ENCODE measurements at places on chromosomes 5 and 9.

DNA sequence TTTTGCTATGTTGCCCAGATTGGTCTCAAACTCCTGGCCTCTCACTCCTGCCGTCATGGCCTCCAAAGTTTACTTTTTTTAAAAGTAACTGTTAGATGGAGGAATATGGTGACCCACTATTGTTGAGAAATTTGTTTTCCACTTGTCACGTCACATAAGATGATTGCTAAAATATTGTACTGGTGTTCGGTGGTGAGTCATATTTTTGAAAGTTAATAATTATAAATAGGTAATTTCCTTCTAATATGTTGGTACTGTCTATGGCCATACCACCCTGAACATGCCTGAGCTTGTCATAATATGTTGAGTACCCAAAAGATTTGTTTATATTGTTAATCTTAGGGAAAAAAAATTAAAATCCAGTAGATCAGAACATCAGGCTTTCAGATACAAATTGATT is 22.6 kb downstream of the RMI1 start:
- DNase-seq: no peak

- DNase-seq: no peak
Observed at GRCh38 chr9:3028535-3028934, 184.6 kb upstream of the PUM3 start.

DNA sequence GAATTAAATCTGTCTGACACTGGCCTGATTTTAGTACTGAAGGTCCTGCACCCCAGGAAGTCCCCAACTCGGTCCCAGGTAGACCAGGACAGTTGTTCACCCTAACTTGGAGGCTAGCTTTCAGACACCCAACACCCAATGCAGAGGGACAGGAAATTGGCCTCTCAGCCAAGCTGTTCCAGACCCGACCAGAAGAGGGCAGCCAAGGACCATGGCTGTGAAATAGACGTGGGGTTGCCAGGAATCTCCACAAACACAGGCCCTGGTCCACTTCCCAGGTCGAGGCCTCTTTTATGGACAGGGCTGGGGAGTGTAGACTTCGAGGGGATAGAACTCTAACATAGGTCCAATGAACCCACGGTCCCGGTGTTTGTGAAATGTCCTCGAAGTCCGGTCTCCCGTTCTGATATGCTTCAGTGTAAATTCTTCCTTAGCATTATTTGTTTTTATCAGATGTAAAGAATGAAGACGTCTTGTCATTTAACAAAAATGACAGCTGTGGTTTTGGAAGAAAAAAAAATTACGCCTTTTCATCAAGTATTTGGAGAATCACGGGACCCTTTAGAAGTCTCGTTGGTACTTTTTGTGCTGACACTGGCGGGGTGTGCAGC is 260.3 kb upstream of the ADAMTS16 start:
- DNase-seq: no peak

DNA sequence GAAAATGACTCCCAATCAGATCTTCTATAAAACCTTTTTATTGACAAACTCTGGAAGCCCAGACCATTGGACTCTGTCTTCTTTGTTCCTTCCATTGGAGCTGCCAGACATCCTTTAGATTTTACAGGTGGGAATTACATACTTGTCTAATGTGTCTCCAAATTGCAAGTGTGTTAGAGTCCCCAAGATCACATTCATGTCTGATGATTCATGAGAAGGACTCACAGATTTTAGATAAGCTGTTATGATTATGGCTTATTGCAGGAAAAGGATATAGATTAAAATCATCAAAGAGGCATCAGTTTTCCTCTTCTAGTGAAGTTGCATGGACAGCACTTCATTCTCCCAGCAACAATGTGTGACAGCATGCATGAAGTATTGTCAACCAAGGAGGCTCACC is 70.4 kb downstream of the MUSK start:
- no peak for DNase-seq

GRCh38 chr9:77708064-77708815 is 60.1 kb upstream of the GNA14 start:
- no peak for DNase-seq

DNA sequence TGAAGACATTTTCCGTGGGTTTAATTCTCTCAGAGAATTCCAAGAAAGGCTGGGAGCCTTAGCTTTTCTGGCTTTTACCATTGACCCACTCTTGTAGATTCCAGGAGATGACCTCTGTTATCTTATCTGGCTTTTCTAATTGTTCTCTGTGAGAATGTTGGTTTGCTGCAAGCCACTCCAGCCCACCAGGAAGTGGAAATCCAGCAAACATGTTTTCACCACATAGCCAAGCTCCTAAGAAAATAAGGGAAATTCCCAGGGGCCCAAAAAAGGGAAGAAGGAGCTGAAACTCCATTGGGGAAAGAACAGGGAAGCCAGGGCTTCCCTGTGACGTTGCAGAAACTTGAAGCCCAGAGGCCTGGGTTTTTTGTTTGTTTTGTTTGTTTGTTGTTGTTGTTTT is 19.7 kb downstream of the GPR107 start:
- DNase-seq: no peak

DNA sequence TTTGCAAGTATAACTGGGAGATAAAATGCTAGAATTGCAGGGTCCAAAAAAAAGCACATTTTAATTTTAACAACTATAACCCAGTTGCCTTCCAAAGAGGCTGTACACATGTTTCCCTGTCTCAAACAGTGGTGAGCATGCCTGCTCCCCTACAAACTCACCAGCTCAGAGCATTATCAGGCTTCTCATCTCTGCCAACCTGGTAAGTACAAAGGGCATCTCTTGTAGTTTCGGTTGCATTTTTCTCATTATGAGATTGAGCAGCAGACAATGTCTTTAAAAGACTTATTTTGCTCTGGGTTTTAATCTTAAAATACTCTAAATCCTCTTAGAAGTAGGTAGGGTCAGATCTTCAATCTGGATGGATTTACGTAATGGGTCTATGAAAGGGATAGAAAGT is 107.1 kb upstream of the MSX2 start:
- no peak for DNase-seq

DNA sequence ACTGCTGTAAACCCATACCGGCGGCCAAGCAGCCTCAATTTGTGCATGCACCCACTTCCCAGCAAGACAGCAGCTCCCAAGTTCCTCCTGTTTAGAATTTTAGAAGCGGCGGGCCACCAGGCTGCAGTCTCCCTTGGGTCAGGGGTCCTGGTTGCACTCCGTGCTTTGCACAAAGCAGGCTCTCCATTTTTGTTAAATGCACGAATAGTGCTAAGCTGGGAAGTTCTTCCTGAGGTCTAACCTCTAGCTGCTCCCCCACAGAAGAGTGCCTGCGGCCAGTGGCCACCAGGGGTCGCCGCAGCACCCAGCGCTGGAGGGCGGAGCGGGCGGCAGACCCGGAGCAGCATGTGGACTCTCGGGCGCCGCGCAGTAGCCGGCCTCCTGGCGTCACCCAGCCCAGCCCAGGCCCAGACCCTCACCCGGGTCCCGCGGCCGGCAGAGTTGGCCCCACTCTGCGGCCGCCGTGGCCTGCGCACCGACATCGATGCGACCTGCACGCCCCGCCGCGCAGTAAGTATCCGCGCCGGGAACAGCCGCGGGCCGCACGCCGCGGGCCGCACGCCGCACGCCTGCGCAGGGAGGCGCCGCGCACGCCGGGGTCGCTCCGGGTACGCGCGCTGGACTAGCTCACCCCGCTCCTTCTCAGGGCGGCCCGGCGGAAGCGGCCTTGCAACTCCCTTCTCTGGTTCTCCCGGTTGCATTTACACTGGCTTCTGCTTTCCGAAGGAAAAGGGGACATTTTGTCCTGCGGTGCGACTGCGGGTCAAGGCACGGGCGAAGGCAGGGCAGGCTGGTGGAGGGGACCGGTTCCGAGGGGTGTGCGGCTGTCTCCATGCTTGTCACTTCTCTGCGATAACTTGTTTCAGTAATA is at the start of gene FXN:
TSS of gene FXN (plus strand) at position 315 of the 871 bp plus-strand sequence. CDS start at position 346, 31 bp downstream.
- peak; percentile 79 for DNase-seq

- no peak for DNase-seq
Observed at GRCh38 chr5:109838157-109838556, 148.4 kb downstream of the MAN2A1 start.

- no peak for DNase-seq
Observed at GRCh38 chr9:109590966-109591365, 92.9 kb upstream of the PTPN3 start.

DNA sequence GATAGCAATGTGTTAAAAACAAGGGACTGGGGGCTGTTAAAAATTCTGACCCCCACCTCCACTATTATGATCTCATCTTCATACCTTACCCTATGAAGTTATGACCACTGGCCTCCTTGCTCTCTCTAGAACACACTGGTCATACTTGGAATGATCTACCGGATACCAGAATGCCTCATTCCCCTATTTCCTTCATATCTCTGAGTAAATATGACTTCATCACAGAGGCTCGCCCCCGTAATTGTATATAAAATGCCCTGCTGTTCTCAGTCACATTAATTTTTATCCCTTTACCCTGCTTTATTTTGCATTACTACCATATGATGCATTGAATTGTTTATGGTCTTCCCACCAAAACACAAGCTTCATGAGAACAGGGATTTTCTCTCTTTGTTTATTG is 29.2 kb downstream of the IZUMO3 start:
- no peak for DNase-seq

- no peak for DNase-seq
Observed at GRCh38 chr9:68964102-68964541, 49.8 kb downstream of the PRKACG start.

GRCh38 chr5:116579144-116579543 is 4.5 kb upstream of the SEMA6A start:
- no peak for DNase-seq

- DNase-seq: no peak
Observed at GRCh38 chr5:154118893-154119336, 71.6 kb upstream of the GALNT10 start.

- DNase-seq: no peak
Observed at GRCh38 chr9:18756712-18757125, 276.3 kb downstream of the SAXO1 start.

- no peak for DNase-seq
Observed at GRCh38 chr5:15285901-15286583, 213.9 kb upstream of the FBXL7 start.

GRCh38 chr5:172901012-172901780 is 58.0 kb upstream of the RPL26L1 start:
- no peak for DNase-seq

- no peak for DNase-seq
Observed at GRCh38 chr9:19404283-19405075, 4.3 kb upstream of the ACER2 start.

- no peak for DNase-seq
Observed at GRCh38 chr5:135185481-135186065, 151.5 kb upstream of the PITX1 start.

- DNase-seq: no peak
Observed at GRCh38 chr5:17069995-17070511, 134.0 kb upstream of the MYO10 start.

DNA sequence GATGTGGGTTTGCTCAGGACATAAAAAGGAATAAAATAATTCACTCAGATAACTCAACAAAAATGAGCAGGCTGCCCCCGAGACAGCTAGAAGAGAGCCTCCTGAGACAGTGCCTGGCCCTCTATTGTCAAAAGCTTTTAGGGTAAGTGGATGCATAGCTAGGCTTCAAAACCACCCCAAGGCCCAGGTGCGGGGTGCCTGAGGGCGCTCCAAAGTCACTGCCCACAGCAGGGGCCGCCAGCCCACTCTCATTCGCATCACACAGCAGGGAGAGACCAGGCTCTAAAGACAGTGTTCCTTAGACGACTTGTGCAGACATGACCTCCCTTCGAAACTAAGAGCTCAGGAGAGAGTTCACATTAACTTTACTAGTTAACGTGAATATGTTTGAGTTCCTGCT is 271.5 kb downstream of the FSTL4 start:
- DNase-seq: no peak

- DNase-seq: no peak
Observed at GRCh38 chr5:115069087-115069968, 100.4 kb downstream of the TRIM36 start.

GRCh38 chr5:41636605-41637004 is 126.2 kb upstream of the PLCXD3 start:
- DNase-seq: no peak

DNA sequence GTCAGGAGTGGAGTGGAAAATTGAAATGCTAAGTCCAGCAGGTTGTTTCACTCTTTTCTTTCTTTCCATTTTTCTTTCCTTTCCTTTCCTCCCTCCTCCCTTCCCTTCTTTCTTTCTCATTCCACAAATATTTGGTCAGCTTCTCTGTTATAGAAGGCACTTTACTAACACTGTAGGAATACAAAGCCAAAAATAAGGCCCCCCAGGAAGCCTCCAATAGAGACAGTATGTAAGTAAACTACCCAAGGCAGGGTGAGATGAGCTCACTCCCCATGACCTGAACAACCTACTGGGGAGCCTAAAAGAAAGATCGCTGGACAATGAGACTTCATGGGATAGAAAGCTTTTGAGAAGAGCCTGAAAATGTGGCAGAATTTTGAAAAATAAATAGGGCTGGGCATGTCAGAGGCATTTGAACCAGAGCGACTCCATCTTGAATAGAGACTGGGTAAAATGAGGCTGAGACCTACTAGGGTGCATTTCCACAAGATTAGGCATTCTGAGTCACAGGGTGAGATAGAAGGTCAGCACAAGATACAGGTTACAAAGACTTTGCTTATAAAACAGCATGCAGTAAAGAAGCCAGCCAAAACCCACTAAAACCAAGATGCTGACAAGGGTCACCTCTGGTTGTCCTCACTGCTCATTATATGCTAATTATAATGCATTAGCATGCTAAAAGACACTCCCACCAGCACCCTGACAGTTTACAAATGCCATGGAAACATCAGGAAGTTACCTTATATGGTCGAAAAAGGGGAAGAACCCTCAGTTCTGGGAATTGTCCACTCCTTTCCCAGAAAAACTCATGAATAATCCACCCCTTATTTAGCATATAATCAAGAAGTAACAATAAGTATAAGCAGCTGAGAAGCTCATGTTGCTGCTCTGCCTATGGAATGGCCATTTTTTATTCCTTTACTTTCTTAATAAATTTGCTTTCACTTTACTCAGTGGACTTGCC is 158.9 kb upstream of the EGFLAM start:
- DNase-seq: no peak

DNA sequence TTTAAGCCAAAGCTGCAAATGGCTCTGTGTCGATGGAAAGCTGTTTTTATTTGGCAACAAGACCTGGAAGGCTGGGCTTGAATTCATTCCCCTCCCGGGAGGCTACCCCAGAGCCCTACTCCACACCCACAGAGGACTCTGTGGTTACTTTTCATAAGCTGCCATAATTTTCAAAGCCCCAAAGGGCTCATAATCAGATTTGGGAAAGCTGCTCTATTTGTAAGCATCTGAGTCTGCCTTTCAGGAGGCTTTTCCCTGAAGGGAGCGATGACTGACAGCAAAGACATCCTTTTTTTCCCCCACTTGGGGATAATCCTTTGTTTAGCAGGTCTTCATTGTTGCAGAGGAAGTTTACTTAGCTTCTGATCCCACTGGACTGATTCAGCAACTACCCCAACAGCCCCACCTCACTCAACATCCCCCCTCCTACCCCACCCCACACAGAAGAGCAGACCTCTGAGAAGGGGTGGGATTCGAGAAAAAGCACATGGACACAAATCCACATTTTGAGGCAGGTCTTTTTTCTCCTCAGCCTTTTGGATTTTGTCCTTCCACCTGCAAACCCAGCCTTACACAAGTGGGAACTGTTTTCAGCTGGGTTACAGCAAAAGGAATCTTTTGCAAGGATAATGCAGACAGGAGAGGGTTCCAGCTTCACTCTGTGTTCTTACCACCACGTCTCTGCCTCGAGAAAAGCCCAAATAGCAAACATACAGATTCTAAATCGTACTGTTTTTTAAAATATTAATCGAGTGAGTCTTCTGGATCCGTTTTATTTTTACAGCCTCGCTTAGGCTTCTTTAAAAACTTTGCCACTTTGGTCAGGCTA is 244.4 kb upstream of the TUT7 start:
- DNase-seq: no peak

- DNase-seq: no peak
Observed at GRCh38 chr9:78114581-78114980, 83.0 kb upstream of the GNAQ start.

- no peak for DNase-seq
Observed at GRCh38 chr9:7341571-7341970, 458.0 kb downstream of the DMAC1 start.
